Stimulated activated CD4-positive, alpha-beta T cell treated with anti-CD3 and anti-CD28 coated beads, Interleukin-2, amount 100 ng/mL, for 24 hours (primary cell): ENCODE measurements at places on chromosomes 16 and 17.

DNA sequence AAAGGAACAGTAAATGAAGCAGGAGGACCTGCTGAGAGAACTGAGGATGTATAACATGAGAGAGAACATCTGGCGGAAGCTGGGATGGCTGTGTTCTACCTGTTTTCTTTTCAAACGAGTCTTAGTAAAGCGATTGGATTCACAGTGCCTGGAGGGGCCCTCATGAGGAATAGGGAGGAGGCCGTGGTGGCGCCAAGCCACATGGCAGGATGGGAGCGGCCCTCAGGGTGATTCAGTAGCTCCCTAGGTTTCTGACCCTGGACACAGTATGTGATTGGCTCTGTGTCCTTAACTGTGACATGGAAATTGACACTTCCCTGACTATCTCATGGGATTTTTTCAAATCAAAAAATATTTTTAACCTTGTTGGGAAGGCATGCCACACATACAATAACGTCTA is 32.1 kb downstream of the USP43 start:
- DNase-seq = no peak

GRCh38 chr16:15542734-15543347 is 100.1 kb downstream of the MARF1 start:
- DNase-seq = no peak

GRCh38 chr17:68169840-68170239 is 78.0 kb upstream of the AMZ2 start:
- no peak for DNase-seq

- DNase-seq = no peak
Measured at GRCh38 chr17:78873519-78874340, 29.3 kb downstream of the CEP295NL start.

DNA sequence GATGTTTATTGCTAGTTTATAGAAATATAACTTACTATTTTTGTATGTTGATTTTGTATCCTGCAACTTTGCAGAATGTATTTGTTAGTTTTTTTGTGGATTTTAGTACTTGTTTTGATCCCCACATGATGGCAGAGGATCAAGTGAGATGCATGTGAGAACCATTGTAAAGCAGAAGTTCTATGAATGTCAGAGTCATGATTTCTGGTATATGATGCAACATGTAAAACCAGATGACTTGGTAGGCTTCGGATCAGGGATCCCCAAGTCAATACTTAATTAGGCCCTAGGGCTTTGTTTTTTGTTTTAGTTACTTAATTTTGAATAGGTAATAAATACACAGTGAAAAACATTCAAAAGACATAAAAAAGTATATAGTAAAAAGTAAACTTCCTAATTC is 45.8 kb downstream of the ESRP2 start:
- DNase-seq = no peak

GRCh38 chr17:41657176-41657754 is 31.4 kb upstream of the EIF1 start:
- no peak for DNase-seq

- no peak for DNase-seq
Measured at GRCh38 chr17:20315311-20315710, 152.0 kb downstream of the LGALS9B start.

DNA sequence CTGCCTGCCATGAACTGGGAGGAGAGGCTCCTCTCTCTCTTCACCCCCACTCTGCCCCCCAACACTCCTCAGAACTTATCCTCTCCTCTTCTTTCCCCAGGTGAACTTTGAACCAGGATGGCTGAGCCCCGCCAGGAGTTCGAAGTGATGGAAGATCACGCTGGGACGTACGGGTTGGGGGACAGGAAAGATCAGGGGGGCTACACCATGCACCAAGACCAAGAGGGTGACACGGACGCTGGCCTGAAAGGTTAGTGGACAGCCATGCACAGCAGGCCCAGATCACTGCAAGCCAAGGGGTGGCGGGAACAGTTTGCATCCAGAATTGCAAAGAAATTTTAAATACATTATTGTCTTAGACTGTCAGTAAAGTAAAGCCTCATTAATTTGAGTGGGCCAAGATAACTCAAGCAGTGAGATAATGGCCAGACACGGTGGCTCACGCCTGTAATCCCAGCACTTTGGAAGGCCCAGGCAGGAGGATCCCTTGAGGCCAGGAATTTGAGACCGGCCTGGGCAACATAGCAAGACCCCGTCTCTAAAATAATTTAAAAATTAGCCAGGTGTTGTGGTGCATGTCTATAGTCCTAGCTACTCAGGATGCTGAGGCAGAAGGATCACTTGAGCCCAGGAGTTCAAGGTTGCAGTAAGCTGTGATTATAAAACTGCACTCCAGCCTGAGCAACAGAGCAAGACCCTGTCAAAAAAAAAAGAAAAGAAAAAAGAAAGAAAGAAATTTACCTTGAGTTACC is 36.7 kb upstream of the STH start:
- no peak for DNase-seq

DNA sequence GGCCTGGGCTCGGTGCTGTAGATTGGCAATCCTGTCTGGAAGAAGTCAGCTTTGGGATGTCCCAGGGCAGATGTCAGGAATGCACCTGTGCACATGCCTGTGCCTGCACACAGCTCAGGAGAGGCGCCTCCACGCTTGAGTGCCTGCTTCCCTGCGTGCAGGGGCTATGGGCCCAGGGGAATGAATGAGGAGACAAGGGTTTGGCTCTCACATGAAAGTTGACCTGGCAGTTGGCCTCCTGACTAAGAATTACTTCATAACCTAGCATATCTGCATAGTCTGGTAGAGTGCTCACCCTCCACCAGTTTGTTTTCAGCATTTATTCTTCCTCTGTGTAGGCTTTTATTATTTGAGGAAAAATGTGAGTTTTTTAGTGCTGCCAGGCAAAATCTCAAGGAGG is 50.0 kb downstream of the PLD6 start:
- no peak for DNase-seq

DNA sequence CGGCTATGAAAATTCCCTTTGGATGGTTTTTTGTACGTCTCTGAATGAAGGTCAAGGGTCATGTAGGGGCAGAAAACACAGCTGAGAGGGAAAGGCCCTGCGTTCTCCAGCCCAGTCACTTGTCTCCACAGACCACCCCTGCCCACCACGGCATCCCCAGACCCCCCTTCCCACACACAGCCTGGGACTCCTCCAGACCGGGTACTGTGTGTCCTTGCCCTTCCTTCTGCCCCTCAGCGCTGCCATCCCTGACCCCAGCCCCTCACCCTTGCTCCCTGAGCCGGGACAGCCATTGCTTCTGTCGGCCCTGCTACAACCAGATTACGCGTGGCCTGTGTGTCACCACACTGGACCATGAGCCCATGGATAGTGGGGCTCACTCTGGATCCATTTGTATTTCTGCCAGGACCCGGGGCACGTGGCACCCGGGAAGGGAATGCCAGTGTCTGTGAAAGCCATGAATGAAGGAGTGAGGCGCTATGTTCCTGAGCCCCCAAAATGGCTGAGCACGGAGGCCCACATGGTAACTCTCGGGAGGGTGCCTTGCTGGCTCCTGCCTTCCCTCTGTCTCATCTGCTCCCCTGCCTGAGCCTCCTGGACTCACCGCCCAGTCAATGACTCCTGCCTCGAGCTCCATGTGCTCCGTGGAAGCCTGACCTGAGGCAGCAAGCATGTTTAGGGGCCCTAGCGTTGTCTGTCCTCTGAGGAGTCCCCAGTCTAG is 139.1 kb upstream of the FOXF1 start:
- DNase-seq = no peak
